ENCODE measurements at places on chromosomes 11 and 22. TPM values are rescaled to one million over a fixed set of nuclear protein-coding genes. Genes with fewer than 3 reads are reported as not detected.

TUBGCP6 gene
- total RNA-seq = 48.5 TPM

MRGPRE gene
- not detected for total RNA-seq

MIAT gene
- total RNA-seq = 1.2 TPM

FGF4 gene
- total RNA-seq = not detected

PAFAH1B2 gene
- 87.4 TPM for total RNA-seq

HBE1 gene
- total RNA-seq = not detected

STK33 gene
- total RNA-seq = 17.9 TPM

GRCh38 chr22:21946262-21946925, 6.3 kb downstream of the PPM1F start:
- H3K27me3 ChIP-seq = peaks cover 7% of the 10 kb centered on the region
- no peak for DNase-seq
- H3K4me1 ChIP-seq = peaks cover 89% of the 10 kb centered on the region
- peak overlapping the region; percentile 99 for H3K27ac ChIP-seq
- peak overlapping the region; percentile 50 for H3K4me3 ChIP-seq

DNA sequence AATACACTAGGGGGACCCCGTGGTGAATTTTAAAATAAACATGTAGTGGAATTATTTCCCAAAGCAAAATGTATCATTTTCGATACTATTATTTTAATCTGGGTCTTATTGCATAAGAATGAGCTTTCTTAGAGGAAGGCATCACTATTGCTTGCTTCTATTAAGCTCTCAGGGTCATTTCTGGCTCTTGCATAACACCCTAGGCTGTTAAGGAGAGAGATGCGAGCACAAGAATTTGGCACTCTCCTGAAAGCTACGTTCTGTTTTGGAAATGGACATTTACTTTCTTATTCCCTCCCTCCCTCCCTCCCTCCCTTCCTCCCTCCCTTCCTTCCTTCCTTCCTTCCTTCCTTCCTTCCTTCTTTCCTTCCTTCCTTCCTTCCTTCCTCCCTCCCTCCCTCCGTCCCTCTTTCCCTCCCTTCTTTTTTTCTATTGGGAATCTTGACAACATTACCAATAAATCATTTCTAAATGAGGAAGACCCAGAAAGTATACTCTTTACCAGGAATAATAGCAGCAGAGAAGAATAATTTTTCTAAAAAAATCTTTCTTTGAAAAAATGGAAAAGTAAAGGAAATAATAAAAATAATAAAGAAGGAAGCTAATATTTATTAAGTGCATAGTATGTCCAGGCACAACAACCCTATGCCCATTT, 83.6 kb upstream of the BDNF start:
- no peaks in the 10 kb centered on the region for H3K4me1 ChIP-seq
- no peaks in the 10 kb centered on the region for H3K36me3 ChIP-seq
- no peaks in the 10 kb centered on the region for H3K27me3 ChIP-seq
- DNase-seq = no peak
- no peak overlapping the region for H3K27ac ChIP-seq

- H3K36me3 ChIP-seq = no peaks in the 10 kb centered on the region
- peak overlapping the region; percentile 61 for H3K27ac ChIP-seq
- H3K4me3 ChIP-seq = peak overlapping the region; percentile 78
- no peaks in the 10 kb centered on the region for H3K4me1 ChIP-seq
Measured at GRCh38 chr11:2930704-2931419, 1.6 kb upstream of the PHLDA2 start.

DNA sequence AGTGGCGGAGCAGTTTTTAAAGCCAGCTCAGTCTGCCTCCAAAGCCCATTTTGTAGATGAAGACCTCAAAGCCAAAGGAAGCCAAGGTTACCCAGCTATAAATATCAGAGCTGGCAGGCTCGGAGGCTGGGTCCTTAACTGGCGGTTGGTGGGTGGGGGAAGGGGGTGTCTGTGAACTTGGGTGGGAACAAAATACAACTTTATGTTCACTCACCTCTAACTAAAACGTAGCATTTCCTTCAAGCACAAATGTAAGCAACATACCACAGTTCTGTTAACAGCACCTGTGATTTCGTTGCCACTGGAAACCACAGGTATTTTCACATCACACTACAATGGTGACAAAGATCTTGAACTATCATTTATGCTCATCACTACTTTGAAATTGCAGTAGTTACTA, 99.7 kb upstream of the SYT13 start:
- no peak for DNase-seq
- H3K27me3 ChIP-seq = peaks cover 5% of the 10 kb centered on the region
- no peaks in the 10 kb centered on the region for H3K36me3 ChIP-seq

GRCh38 chr22:24059121-24059520, 48.0 kb downstream of the CABIN1 start:
- H3K4me3 ChIP-seq = peak overlapping the region; percentile 52
- peaks cover 18% of the 10 kb centered on the region for H3K4me1 ChIP-seq
- H3K27me3 ChIP-seq = no peaks in the 10 kb centered on the region
- H3K36me3 ChIP-seq = peaks cover 50% of the 10 kb centered on the region
- no peak for DNase-seq

- no peak for DNase-seq
- H3K36me3 ChIP-seq = no peaks in the 10 kb centered on the region
- H3K27me3 ChIP-seq = no peaks in the 10 kb centered on the region
- H3K27ac ChIP-seq = no peak overlapping the region
Measured at GRCh38 chr11:32392840-32393239, 42.5 kb downstream of the WT1 start.

DNA sequence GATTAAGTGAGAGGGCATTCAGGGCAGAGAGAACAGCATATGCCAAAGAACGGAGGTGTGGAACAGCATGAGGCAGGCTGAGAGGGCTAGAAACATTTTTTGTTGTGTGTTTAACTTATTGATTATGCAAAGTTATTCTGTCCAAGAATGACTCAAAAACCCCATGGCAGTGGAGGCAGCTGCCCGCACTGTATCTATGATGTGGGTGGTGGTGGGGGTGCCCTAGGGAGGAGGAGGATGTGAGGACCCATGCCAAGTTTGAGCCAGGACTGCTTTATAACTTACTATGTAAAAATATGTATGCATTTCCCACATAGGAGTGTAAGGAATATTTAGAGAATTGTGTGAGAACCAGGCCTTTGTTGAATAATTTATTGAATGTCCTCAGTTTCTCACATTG, 85.4 kb upstream of the GNAZ start:
- no peak for DNase-seq
- H3K4me3 ChIP-seq = no peak overlapping the region
- no peaks in the 10 kb centered on the region for H3K4me1 ChIP-seq
- H3K36me3 ChIP-seq = no peaks in the 10 kb centered on the region
- H3K27ac ChIP-seq = no peak overlapping the region

DNA sequence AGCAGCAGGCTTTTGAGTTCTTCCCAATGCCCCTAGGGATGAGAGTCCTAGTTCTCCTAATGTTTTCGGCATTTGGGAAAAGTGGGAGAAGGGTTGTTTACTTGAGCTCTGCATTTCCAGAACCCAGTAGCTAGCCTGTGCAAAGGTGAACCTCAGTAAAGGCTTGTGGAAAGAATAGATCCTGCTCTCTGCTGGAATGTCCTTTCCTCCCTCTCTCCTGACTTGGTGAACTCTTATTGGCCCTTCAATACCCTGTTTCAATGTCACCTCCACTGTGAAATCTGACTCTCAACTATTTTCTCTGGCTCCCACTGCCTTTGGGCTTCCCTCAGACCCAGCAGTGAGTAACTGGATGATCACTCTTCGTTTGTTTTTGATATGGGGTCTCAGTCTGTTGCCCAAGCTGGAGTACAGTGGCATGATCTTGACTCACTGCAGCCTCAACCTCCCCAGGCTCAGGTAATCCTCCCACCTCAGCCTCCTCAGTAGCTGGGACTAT, 2.4 kb upstream of the UVRAG start:
- no peaks in the 10 kb centered on the region for H3K27me3 ChIP-seq
- H3K4me3 ChIP-seq = no peak overlapping the region
- H3K36me3 ChIP-seq = peaks cover 4% of the 10 kb centered on the region

DNA sequence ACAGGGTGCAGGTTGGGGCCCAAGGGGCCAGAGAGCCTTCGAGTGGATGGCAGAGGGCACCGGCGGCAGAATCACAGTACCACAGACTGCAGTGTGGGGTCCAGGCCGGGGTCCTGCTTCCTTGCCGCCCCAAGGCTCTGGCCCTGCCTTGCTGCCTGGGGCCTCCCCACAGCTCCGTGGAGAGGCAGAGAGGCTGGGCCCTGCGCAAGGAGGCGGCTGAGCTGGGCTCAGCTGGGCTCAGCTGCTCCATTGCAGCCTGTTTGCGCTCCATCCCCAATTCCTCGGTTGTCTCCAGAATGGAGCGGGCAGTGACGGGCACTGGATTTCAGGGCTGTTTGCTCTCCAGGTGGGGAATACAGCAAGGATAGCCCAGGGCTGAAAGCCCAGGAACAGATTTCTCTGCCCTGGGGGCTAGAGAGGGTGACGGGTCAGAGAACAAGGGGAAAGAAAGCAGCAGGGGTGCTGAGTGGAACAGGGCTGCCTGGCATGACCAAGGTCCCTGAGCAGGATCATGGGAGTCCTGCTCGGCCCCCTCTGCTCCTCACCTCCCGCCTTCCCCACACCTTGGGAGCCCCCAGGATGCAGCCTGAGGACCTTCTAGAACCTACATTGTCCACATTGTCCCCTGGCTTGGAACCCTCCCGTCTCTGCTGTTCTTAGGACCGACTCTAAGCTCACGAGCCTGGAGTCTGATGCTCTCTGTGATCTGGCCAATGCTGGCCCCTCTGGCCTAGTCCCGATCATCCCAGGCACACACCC, 18.9 kb downstream of the MRGPRG start:
- H3K27me3 ChIP-seq = peaks cover 10% of the 10 kb centered on the region
- no peak overlapping the region for H3K4me3 ChIP-seq
- no peak for DNase-seq
- peaks cover 3% of the 10 kb centered on the region for H3K4me1 ChIP-seq
- H3K27ac ChIP-seq = no peak overlapping the region

- H3K27me3 ChIP-seq = no peaks in the 10 kb centered on the region
- no peaks in the 10 kb centered on the region for H3K36me3 ChIP-seq
- no peak overlapping the region for H3K4me3 ChIP-seq
- DNase-seq = no peak
Measured at GRCh38 chr11:94558468-94558867, 8.7 kb upstream of the PIWIL4 start.

DNA sequence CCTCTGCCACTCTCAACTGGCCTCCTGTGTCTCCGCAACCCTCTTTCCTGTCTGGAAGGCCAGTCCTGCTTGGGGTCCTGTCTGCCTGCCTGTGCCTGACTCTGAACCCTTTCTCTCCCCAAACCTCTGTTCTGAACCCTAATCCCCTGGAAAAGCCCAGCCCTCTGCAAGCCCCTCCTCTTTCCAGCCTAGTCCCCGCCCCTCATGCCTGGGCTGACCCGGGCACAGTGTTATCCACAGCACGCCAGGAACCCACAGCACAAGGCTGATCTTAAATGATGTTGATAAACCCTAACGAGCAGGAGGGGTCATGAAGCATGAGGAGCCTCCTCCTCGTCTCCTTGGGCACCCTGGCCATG, at the start of gene IFITM10:
Gene IFITM10, minus strand, starts transcription at position 115 of the 359 bp plus-strand sequence. CDS start 153 bp downstream, outside the sequence.
- peaks cover 12% of the 10 kb centered on the region for H3K4me1 ChIP-seq
- H3K4me3 ChIP-seq = peak within 1 kb of the TSS; percentile 42
- DNase-seq = no peak
- no peaks in the 10 kb centered on the region for H3K36me3 ChIP-seq

DNA sequence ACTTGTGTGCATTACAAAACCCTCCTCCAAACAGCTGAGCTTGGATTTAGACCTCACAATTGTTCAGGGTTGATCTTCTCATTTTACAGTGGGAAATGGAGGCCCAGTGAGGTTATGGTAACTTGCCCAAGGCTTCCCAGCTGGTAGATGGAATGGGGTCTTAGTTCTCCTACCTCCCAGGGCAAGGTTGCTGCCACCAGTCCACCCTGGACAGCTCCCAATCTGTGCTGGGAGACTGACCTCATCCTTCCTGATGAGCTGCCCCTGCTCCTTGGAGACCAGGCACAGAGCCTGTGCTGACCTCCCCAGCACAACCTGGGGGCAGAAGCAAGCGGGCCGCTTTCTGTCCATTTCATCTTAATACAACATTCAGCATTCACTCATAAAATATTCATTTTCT, 190.7 kb downstream of the ST3GAL4 start:
- no peaks in the 10 kb centered on the region for H3K36me3 ChIP-seq
- H3K27ac ChIP-seq = no peak overlapping the region
- H3K4me3 ChIP-seq = no peak overlapping the region

GRCh38 chr11:85903811-85904210, 48.6 kb downstream of the CCDC83 start:
- H3K4me3 ChIP-seq = no peak overlapping the region
- no peak for DNase-seq
- no peaks in the 10 kb centered on the region for H3K36me3 ChIP-seq

GRCh38 chr11:325796-326591, 5.3 kb upstream of the IFITM3 start:
- peaks cover 38% of the 10 kb centered on the region for H3K4me1 ChIP-seq
- H3K27ac ChIP-seq = peak overlapping the region; percentile 40
- no peaks in the 10 kb centered on the region for H3K27me3 ChIP-seq
- H3K4me3 ChIP-seq = peak overlapping the region; percentile 11

DNA sequence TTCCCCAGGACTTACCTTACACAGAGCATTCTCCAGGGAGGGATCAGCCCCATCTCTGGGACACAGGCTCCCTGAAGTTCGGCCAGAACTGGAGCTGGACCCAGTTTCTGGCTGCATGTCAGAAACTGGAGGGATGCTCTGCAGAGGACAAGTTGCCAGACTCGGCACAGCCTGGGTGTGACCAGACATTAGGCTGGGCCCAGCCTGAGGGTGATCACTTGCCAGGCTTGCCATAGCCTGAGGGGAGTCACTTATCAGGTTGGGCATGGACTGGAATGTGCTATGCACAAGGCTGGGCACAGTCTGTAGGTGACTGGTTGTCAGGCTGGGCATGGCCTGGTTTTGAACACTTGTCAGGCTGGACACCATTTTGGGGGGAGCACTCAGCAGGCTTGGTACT, 30.7 kb upstream of the STK33 start:
- DNase-seq = no peak
- peaks cover 15% of the 10 kb centered on the region for H3K36me3 ChIP-seq
- H3K27me3 ChIP-seq = peaks cover 1% of the 10 kb centered on the region

DNA sequence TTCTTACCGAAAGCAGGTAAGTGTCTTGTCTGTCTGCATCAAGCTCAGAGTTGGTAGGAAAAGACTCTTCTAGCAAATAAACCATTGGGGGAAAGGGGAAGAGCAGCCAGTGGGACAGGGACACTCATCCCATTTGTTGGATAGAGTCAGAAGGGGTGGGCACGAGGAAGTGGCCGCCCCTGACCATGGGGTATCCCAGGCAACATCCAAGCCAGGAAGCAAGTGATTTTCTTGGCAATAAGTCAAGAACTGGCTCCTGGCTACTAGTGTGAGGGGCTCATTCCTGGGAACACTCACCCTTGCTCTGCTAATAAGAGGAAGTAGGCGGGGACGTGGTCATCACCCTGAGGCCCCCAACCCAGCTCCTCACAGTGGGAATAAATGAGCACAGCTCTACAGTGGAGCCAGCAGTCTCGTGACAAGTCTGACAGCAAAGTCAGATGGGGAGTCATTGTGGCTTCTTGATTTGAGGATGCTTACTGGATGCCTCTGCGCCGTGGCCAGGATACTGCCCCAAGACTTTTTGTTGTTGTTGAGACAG, 6.7 kb downstream of the SLC25A18 start:
- no peaks in the 10 kb centered on the region for H3K36me3 ChIP-seq
- H3K4me1 ChIP-seq = peaks cover 20% of the 10 kb centered on the region
- peak overlapping the region; percentile 45 for H3K27ac ChIP-seq
- no peak overlapping the region for H3K4me3 ChIP-seq
- peaks cover 13% of the 10 kb centered on the region for H3K27me3 ChIP-seq

GRCh38 chr22:42693055-42693762, 27.5 kb downstream of the A4GALT start:
- H3K27ac ChIP-seq = no peak overlapping the region
- peaks cover 7% of the 10 kb centered on the region for H3K4me1 ChIP-seq
- no peak overlapping the region for H3K4me3 ChIP-seq
- peaks cover 10% of the 10 kb centered on the region for H3K27me3 ChIP-seq
- no peak for DNase-seq
- no peaks in the 10 kb centered on the region for H3K36me3 ChIP-seq

Measured in endothelial cell (in vitro differentiated cells).